ENCODE measurements at places on chromosomes 7 and 10.
A peak's percentile ranks its signal among the peaks of the same experiment; 100 is the strongest.

DNA sequence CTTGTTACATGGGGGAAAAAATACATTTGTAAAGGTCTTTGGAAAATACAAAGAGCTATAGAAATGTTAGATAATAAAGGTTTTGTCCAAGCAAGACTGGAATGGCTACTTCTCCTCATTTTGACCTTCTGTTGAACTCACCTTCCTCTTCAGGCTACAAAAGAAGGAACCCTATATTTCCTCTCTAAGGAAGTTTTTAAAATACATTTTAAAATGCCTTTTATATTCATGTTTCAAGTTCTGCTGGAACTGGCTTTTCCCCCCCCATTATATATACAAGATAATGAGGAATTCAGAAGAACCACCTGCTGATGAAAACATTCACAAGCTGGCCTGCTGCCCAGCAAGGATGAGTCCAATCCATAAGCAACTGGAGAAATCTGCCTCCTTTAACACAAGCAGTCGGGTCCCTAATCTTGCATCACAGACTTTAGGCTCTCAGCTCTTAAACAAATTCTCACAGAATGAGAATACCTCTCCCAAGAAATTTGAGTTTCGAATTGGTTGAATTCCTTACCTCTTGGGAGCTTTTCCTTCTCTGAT is 44.6 kb downstream of the MTERF1 start:
- DNase-seq = no peak

GRCh38 chr10:97570789-97571471 is 1.6 kb upstream of the ANKRD2 start:
- no peak for DNase-seq

- DNase-seq = no peak
Measured at GRCh38 chr7:112143136-112143535, 63.1 kb downstream of the DOCK4 start.

DNA sequence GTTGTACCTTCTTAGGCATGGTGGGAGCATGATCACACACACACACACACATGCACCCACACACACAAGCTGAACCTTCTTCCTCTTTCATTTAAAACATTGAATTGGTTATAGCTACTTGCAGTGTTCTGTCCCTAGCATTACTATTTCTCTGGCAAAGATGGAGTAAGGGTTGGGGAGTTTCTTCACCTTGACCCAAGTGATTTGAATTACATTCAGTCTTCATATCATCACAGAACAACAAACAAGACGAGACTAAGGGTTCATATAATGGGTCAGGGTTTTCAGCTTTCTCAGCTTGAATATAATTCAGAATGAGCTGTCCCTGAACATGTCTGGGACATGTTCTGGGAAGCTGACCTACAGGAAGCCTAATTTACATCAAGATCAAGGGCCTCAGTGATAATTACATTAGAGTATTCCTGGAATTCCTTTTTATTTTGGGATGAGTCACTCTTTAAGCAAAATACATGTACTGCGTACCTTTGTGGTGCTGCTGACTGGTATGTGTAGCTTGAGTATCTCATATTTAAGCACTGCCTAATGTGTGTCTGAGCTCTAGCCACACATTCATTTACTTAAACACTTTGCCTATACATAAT is 213.5 kb upstream of the TMEM229A start:
- no peak for DNase-seq

GRCh38 chr7:31857172-31857571 is 170.2 kb downstream of the PPP1R17 start:
- DNase-seq = no peak

- peak; percentile 44 for DNase-seq
Measured at GRCh38 chr10:48802611-48803071, 118.0 kb downstream of the WDFY4 start.

- DNase-seq = no peak
Measured at GRCh38 chr7:75637854-75638593, 100.7 kb downstream of the HIP1 start.

GRCh38 chr10:101094121-101094879 is 32.5 kb downstream of the KAZALD1 start:
- DNase-seq = no peak

DNA sequence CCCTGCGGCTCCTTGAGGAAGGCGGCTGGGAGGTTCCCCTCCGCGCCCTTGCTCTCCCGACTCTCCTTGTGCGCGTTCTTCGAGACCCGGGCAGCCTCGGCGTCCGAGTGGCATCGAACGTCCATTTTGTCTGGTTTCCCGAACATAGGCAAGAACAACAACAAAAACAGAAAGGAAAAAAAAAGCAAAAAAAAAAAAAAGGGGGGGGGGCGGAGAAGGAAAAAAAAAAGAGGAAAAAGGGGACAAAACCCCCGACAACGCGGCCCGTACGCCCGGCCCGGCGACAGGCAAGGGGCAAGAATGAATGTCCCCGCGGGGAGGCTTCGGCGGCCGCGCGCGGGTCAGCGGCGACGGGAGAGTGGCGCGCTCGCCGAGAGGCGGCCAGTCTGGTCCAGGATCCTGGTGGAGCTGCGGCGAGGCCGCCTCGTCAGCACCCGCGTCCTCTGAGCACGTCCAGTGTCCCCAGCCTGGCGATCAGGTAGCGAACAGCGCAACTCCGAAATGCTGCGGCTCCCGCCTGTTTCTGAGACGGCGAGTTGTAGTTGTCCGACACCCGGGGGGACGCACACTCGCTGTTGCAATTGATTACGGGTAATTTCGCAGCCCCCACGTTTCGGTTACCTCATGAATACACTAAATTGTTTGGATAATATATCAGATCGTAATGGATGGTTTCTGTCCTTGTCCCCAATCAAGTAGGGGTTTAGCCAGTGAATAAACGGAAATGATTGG is at the start of gene VAX1:
TSS of gene VAX1 (minus strand) at position 360 of the 732 bp plus-strand sequence. CDS start at position 146, 214 bp downstream.
- no peak for DNase-seq

DNA sequence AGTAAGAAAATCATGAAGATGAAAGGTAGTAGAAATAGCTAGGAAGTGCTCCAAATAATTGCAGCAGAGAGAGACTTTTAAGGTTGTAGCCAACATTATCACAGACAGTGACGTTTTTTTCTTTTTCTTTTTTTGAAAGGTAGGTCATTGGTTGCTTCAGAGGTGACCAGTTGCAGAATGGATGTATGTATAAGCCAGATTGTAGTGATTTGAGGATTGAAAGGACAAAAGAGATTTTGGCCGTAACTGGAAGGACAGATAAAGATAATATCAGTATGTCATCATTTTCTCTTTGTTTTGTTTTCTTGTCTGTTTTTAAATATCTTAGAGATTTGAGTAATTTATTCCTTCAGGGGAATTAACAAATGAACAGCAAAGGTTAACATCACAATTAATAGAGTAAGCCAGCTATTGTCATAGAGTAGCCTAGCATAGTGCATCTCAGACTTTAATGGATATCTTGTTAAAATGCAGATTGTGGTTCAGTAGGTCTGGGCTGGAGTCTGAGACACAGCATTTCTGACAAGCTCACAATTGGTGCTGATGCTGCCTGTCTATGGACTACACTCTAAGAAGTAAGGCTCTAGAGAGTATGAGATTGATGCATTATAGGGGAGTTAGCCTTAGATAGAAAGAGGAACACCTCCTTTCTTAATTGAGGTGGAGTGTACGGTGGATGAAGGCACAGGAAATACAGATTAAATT is 28.3 kb downstream of the CDK13 start:
- no peak for DNase-seq

- no peak for DNase-seq
Measured at GRCh38 chr7:2480070-2480408, 3.8 kb upstream of the GRIFIN start.

DNA sequence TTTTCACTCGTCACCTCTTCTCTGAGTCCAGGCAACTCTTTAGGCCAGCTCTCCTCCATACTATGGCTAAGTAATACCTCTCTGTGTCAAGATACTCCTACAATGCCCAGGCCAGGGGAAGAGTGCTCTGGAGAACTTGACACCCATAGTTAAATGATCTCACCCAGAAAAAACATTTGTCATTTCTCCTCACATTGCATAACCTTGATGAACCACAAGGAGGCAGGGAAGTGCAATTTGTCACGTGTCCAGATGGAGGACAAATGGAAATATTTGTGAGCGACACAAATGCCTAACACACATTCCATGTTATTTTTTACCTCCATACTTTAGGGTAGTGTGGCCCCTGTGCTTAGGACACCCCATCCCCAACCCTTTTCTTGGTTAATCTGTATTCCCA is 78.3 kb downstream of the HTR7 start:
- no peak for DNase-seq

GRCh38 chr7:129089521-129090212 is 34.8 kb upstream of the TNPO3 start:
- DNase-seq = no peak

DNA sequence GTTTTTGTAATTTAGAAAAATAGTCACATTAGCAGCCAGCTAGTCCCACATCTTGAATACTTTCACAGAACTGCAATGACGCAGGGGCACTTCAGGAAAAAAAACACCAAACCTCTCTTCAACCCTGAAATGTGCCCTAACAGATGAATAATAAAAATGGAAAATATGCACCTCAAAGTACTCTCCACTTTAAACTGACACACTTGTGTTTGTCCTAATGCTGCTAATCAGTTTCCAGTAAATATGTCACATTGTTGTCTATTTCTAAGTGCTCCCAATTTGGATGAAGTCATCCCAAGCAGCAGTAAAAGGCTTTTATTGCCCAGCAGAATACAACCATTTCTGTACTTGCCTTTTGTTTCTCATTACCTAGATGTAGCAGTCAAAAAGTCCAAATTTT is 86.7 kb downstream of the PARD3 start:
- no peak for DNase-seq

DNA sequence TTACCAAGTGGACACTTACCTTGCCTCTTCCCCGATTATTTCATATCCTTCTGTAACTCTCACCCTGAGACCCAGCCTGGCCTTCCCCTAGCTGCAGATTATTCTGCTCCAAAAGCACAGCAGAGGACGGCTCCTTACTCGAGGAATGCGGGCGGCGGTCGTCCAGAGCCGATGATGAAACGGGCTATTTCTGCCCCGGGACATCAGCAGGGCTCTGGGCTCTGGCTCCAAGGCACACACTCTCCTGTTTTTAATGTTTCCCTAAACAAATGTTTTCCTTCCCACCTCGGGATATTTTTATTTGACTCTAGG is 343 bp upstream of the C10orf71 start:
- no peak for DNase-seq

DNA sequence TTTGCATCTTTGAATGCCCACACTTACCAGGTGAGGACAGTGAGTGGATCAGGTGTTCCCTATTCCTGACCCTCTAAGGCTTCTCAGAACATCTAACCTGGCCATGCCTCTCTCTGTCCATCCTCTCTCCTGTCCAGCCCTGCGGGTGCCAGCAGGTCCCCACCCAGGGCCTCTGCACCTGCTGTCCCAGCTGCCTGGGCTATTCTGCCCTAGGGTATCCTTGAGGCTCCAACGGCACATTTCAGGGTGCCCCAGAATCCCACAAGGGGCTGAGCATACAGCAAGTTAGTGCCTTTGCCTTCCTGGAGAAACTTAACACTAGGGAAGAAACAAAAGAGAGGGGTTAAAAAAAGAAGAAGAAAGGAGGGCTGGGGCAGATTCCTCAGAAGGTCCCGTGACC is 107.4 kb downstream of the UNCX start:
- DNase-seq = no peak

DNA sequence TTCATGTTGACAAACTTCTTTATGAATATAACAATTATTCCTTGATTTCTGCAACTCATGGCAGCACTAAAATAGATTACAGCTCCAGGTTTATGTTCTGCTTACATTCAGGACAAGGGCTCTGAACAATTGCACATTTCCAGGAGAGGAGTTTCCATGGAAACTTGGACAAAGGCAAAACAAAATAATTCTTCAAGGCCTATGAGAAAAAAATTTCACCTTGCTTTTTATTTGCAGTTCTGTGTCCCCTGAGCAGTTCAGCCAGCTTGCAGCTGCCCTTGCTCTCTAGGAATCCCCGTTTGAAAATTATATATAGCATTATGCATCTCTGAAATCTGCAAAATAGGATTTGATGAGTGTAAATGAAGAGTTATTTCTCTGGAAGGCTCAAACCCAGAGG is 71.7 kb downstream of the ARL4A start:
- DNase-seq = no peak

DNA sequence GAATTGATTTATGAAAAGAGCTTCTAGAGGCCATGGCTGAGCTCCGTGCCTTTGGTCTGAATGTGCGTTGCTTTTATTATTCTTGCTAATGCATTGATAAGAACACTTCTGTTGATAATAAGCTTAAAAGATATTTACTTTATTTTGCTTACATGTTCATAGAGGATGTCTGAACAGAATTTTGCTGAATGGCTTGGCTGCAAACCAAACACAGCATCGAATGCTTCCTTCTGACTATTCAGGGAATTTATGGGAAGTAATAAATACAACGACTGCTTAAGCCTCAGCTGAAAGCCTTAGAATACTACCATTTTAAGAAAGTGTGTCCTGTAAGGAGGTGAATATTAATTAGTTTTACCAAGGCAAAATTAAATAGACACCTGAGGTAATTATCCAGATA is 643.5 kb upstream of the POT1 start:
- no peak for DNase-seq

GRCh38 chr10:112949875-112950507 is at the start of gene TCF7L2:
TSS of gene TCF7L2 (plus strand) at chr10:112950247. CDS start at chr10:112950757, 510 bp downstream.
- peak; percentile 57 for DNase-seq

- DNase-seq = no peak
Measured at GRCh38 chr10:33352175-33352574, 17.7 kb upstream of the NRP1 start.

- peak; percentile 49 for DNase-seq
Measured at GRCh38 chr10:12214763-12215218, 18.8 kb downstream of the CDC123 start.

All from activated naive CD4-positive, alpha-beta T cell treated with anti-CD3 and anti-CD28 coated beads, Interleukin-2, amount 10 ng/mL, durations not matched to agents 7 days and 5 days (primary cell).